ENCODE measurements at places on chromosomes 4 and X. TPM values are rescaled to one million over a fixed set of nuclear protein-coding genes. Genes with fewer than 3 reads are reported as not detected.

Gene GPM6B
- total RNA-seq: 7.5 TPM

Gene BEX4
- 150 TPM for total RNA-seq

Gene MAML3
- 13.9 TPM for total RNA-seq

Gene TRPC5OS
- total RNA-seq: not detected

Gene ZCCHC4
- 5.0 TPM for total RNA-seq

Gene TMEM144
- 19.9 TPM for total RNA-seq

Gene ZNF732
- not detected for total RNA-seq

Gene SLC4A4
- total RNA-seq: 0.74 TPM

Gene THAP6
- total RNA-seq: 18.6 TPM

Gene NKAP
- total RNA-seq: 9.8 TPM

Gene GLOD5
- not detected for total RNA-seq

Gene APLN
- 18.5 TPM for total RNA-seq

Gene ADH1B
- 153 TPM for total RNA-seq

Gene ODAM
- total RNA-seq: not detected

Gene CLCN4
- 4.0 TPM for total RNA-seq

Gene KLB
- total RNA-seq: not detected

Gene EDNRA
- total RNA-seq: 6.7 TPM

Gene PROM1
- not detected for total RNA-seq

Gene GALNTL6
- total RNA-seq: 0.96 TPM
